ENCODE measurements at places on chromosomes 7 and 10.
A peak's percentile ranks its signal among the peaks of the same experiment; 100 is the strongest.

DNA sequence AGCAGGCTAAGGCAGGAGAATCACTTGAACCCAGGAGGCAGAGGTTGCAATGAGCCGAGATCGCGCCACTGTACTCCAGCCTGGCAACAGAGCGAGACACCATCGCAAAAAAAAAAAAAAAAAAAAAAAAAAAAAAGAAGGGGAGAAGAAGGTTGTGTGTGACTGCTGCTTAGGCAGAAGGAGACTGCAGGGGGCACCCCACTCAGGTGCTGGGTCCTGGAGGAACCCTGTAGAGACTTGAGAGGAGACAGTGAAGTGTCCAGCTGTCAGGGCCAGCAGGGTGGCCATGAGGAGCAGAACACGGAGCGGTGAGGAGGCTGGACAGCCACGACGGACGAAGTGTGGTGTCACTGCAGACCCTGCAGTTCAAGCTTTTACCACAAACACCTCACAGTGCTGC, 99.0 kb upstream of the NMT2 start:
- DNase-seq, result no peak

DNA sequence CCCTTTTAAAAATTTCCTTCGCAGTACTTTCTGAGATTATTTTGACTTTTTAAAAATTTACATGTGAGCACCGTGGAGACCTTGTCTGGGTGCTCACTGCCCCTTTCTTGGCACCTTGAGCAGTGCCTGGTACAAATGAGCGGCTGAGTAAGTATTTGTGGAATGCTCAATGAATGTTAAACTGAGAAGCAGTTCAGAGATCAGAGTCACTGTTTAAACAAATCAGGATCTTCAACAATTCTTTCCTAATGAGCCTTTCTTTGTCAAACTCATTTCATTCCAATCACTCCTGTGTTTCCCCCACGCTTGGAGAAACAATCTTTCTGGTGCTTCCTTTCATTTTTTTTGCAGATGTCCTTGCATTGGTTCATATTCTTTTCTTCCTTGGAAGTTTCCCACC, 611.3 kb upstream of the GALNT17 start:
- no peak for DNase-seq

DNA sequence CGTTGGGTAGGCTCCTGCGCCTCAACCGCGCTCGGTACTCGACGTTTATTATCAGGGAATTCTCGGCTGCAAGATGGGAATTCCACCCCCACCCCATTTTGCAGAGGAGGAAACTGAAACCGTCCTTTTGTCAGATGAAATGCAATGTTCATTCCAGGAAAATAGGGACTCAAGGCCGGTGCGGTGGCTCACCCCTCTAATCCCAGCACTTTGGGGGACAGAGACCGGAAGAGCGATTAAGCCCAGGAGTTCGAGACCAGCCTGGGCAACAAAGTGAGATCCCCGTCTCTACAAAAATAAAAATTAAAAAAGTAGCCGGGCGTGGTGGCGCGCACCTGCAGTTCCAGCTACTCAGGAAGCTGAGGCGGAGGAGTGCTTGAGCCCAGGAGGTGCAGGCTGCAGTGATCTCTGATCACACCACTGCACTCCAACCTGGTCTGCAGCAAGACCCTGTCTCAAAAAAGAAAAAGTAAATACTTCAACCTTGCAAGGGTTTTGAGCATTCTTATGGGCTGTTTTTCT, 720 bp upstream of the RFC2 start:
- no peak for DNase-seq

DNA sequence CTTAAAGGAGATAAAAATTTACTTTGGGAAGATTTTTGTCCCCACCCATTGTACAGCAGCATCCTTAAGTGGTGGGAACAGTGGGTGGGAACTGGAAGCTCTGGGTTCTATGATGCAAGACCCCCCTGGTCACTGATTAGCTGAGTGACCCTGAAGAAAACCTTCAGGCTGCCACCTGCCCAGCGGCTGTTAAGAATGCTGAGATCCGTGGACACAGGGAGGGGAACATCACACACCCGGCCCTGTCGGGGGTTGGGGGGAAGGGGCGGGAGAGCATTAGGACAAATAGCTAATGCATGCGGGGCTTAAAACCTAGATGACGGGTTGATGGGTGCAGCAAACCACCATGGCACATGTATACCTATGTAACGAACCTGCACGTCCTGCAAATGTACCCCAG, 14.5 kb downstream of the CARD11 start:
- DNase-seq, result no peak

- DNase-seq, result peak; percentile 85
These were observed 16.8 kb downstream of the TRIM8 start for GRCh38 chr10:102660888-102661657.

- no peak for DNase-seq
These were observed 104.1 kb upstream of the DPP6 start for GRCh38 chr7:153948060-153948459.

DNA sequence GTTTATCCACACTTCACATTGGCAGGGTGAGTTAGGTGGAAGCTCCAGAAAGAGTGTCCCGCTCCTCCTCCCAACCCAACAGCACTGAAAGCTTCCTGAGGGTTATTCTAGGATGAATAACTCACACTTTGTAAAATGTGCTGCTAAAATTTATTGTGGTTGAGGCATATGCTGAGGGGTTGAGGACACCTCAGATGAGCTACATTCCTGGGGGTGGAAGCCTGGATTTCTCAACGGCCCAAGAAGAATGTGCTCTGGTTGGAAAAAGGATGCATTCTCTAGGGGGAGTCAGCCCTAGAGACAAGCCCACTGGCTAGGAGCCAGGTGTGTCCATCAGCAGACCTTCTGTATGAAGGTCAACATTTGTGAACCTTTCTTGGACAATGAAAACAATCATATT, 91.5 kb upstream of the PDE1C start:
- no peak for DNase-seq

DNA sequence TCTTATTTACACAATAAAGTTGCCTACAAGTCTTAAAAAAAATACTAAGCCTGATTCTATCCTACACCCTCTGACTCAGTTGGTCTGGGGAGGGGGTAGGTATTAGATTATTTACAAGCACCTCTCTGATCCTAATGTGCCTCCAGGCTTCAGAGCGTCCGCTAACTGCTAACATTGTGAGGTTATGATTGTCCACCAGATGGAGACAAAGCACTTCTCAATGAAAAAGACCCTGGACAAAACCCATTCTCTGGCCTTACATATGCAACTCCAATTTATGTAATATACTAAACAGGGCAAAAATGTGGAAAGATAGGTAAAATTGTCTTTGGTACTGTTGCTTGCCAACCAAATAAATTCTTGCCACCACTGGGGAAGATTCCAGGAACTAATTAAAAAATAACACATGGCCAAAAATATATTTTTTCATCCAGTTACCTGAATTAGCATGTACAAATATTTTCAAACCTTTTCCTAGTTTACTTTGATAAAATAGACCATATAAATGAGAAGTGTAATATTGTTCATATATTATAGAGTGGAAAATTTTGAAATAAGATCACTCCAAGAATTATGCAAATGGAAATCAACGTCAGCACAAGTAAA, 92.4 kb downstream of the KIF20B start:
- no peak for DNase-seq

DNA sequence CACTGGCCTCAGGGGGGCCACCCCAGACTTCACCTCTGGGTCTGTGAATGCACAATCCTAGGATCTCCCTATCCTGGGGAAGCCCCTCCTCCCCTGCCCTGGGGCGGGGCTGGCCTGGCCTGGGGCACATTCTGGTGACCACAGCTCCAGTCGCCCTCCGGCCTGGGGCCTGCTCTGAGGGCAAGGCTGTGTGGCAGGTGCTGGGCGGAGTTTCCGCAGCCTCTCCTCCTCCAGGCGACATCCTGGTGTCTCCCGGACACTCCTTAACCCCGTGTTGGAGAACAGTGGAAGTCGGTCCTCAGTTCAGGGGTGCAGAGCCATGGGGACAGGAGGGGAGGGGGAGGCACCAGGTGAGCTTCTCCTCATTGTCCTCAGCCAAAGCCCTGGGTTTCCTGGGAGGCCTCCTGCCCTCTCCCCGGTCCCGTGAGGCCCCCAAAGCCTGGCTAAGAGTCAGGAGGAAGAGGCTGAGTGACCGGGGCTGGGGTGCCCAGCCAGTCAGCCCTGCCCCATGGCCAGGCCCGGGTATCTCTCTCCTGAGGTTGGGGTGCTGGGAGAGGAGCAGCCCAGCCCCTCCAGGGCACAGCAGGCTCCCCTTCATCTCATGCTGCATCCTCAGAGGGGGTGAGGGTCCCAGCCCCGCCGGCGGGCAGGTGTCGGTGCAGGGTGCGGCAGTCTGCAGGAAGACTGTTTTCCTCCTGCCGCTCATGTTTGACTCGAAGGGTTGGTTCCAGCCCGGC, 22.6 kb downstream of the UNCX start:
- peak; percentile 31 for DNase-seq

DNA sequence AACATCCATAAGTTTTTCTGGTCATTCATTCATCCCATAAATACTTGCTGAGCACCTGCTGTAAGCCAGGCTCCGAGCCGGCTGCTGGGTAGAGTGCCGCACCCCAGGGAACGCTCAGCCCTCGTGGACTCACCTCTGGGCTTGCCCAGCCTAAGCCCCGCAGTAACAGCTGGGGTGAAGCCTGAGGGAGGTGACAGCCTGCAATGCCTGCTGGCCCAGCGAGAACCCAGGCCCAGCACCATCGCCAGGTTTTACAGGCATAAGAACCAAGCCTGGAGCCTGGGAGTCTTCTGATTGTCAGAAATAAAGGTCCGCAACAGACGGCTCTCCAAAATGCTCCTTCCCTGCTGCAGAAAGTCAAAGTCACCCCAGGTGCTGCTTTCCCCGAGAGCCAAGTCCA, 205.4 kb downstream of the ZMYND11 start:
- no peak for DNase-seq

GRCh38 chr7:150580638-150581394, 13.6 kb downstream of the GIMAP4 start:
- no peak for DNase-seq

- peak; percentile 88 for DNase-seq
These were observed 17.7 kb downstream of the ADAM8 start for GRCh38 chr10:133258818-133259601.

- DNase-seq, result no peak
These were observed 23.9 kb downstream of the TNS3 start for GRCh38 chr7:47557694-47558670.

DNA sequence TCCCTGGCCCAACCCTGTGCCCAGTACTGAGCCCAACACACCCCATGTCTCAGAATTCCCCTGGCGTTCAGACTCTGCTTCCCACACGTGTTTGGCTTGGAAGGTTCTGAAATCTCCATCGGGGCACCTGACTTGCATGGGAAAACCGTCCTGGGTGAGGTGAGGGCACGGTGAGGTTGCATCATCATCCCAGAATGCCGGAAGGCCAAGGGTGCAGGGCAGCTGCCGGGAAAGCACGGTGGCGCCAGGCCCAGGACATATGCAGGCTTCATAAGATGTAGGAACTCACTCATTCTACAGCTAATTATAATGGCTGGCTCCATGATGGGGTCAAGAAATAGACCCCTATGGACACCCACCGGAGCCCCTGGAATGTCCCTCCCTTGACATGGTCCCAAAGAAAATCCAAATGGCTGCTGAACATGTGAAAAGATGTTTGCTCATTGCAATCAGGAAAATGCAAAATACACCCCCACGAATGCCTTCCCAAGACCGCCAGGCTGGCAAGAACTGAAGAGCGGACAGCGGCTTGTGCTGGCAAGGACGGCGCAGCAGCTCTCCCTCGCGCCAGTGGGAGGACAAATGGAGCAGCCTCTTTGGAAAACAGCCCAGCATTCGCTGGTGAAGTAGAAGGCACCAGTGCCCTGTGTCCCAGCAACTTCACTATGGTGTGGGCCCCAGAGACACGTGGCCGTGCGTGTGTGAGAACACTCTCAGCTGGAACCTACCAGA, 2.3 kb downstream of the KNDC1 start:
- peak; percentile 51 for DNase-seq

GRCh38 chr10:5434017-5434753, 21.8 kb downstream of the NET1 start:
- DNase-seq, result no peak

GRCh38 chr10:27659786-27660185, 85.8 kb downstream of the MKX start:
- no peak for DNase-seq

- DNase-seq, result no peak
These were observed 54.3 kb upstream of the DUSP5 start for GRCh38 chr10:110443239-110444003.

- no peak for DNase-seq
These were observed 573.9 kb upstream of the PCDH15 start for GRCh38 chr10:55374917-55375316.

DNA sequence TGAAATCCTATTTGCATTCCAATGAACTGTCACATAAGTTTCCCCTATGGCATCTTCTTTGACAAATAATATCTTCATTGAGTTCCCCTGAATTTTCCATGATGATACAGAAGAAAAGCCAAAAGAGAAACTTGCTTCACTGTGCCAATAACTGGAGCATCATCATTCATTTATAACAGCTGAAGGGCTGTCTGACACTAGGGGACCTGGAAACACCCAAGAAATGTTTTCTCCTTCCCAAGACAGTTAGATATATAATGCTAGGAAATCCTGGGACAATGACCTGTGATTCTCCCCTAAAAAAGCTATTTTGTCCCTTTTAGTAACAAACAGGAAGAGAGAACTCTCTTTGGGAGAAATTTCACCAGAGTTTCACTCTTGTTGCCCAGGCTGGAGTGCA, 133.6 kb downstream of the SEMA3C start:
- no peak for DNase-seq

- DNase-seq, result peak; percentile 42
These were observed 59.4 kb downstream of the SEMA3C start for GRCh38 chr7:80859272-80859970.

DNA sequence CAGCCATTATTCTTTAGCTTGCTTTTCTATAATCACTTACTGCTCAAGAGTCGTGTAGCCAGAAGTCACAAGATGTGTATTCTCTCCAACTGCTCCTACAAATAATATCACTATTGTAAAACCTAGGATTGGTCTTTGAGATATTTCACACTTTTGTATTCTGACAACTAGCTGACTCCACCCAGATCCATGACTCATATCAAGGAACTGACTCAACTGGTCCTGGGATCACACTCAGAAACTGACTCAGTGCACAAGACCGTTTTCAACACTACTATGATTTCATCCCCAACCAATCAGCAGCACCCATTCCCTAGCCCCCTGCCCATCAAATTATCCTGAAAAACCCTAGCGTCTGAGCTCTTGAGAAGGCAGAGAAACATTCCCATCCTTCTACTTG, 56.5 kb upstream of the ORC5 start:
- no peak for DNase-seq

GRCh38 chr10:26555719-26556368, 117.7 kb downstream of the APBB1IP start:
- DNase-seq, result peak; percentile 74

GRCh38 chr10:49072166-49072885, 43.0 kb downstream of the VSTM4 start:
- no peak for DNase-seq

- DNase-seq, result no peak
These were observed 20.5 kb downstream of the TRIM4 start for GRCh38 chr7:99898836-99899235.

DNA sequence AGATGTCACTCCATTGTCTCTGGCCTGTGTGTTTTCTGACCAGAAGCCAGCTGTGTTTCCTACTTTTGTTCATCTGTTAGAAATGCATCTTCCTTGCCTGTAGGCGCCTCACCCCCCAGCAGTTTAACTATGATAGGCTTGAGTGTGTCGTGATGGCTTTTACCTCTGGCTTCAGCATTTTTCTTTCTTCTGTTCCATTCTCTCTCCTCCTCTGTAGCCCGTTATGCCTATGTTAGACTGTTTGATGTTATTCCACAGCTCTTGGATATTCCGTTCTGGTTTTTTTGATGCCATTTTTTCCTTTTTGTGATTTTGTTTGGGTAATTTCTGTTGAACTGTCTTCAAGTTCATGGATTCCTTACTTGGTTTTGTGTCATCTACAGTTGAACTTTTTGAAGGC, 17.9 kb downstream of the MMP21 start:
- no peak for DNase-seq

- DNase-seq, result no peak
These were observed 88.6 kb downstream of the LYZL1 start for GRCh38 chr10:29377333-29377961.

Measured in right cardiac atrium (tissue), 5 donors.